ENCODE measurements at places on chromosomes 6 and 20.

DNA sequence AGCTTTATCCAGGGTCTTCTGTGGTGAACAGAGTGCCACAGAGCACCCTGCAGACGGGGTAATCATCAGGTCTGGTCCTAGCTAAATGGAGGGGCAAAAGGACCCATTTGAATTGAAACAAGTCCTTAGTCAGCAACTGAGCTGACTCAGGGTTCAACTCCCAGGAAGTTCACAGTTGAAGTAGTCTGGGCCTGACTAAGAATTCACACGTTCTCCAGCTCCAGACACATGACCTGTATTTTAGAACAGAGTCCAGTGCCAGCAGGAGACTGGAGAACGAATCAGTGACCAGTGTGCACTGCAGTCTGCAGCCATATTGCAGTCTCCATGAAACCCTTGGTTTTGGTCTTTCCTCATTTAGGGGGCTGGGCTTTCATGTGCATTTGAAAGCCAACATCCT, 85.2 kb downstream of the ELOVL4 start:
- no peak for DNase-seq

DNA sequence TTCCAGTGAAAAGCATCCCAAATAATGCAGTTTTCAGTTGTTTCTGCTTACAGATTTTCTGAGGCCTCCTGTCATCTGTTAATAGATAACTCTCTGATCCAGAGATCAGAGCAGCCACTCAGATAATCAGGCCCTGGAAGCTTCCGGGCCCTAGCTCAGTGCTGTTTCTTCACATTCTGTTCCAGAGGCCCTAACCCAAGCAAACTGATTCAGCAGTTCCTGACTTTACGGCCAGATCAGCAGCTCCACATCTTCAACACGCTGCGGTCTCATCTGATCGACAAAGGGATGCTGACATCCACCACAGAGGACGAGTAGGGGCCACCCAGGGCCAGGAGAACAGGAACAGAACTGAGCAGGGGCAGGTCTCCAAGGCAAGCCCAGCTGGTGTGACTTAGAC, 63.1 kb downstream of the CDS2 start:
- DNase-seq, result no peak

DNA sequence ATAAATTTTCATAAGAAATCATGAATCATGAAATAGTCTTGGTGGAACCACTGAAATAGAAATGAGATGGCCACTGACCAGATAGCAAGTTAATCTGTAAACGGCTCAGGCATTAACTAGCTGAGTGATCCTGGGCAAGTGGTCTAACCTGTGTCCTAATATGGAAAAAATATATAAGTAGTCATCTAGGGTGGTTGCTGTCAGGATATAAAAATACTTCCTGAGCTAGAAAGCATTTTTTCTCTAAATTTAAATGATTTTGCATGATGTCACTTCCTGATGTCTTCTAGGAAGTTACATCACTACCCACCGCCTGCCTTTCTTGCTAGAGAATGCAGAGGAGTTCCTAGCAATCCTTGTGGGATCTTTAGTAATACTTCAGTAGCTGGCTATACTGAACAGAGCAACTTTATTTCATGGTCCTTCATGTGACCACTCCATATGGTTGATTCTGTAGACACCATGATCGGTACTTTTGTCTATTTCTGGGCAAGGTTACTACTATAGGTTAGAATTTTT, 228.1 kb upstream of the CEP162 start:
- no peak for DNase-seq

DNA sequence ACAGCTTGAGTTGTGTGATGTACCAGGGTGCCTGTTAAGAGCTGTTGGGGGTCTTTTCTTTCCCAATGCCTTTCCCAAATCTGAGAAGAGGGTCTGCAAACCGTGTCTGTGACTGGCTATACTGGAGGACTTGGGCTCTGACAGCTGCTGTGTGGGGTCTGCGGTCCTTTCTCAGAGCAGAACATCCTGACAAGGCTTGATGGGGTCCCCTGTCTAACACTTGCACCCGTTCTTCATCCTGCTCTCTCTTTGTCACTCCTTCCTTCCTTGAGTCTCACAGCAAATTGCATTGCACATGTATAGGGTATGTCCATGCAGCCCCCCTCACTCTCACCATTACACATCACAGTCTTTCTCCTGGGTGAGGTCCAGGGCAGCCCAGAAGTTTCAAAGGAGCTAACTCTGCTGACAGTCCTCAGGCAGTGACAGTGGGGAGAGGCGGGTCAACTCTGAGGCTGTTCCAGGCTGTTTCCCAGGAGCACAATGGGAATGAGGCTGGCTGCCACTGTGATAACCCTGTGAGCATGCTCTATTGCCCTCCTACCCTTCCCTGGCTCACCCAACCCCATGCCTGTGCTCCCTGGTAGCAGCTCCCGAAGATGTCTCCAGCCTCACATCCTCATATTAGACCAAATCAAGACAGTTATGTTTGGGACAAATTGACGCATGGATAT, 163.2 kb upstream of the GGTLC1 start:
- DNase-seq, result no peak

- peak; percentile 53 for DNase-seq
Measured at GRCh38 chr6:89432875-89433251, at the start of gene ANKRD6. Gene ANKRD6 (plus strand): TSS chr6:89433152. CDS start chr6:89566977, 133,825 bp downstream.

GRCh38 chr6:81575442-81575841, 177.0 kb downstream of the TENT5A start:
- DNase-seq, result no peak

GRCh38 chr6:147195510-147195909, 8.7 kb upstream of the STXBP5 start:
- DNase-seq, result no peak

DNA sequence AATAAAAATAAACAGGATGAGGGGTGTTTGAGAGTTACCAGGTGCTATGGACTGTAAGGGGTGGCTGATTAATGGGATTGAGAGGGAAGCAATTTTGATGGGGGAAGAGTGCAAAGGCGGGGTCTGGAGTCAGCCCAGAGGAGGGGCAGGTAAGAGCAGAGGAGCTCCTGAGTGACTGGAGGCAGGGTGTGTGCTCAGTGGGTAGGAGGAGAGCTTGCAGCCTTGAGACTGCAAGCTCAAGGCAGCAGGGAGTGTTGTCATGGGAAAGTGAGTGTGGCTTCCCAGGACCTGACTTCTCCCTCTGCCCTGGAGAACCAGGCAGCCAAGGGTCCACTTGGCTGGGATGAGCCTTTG, 54.2 kb downstream of the RAB44 start:
- no peak for DNase-seq

GRCh38 chr6:8400663-8401062, 34.7 kb downstream of the SLC35B3 start:
- DNase-seq, result no peak

DNA sequence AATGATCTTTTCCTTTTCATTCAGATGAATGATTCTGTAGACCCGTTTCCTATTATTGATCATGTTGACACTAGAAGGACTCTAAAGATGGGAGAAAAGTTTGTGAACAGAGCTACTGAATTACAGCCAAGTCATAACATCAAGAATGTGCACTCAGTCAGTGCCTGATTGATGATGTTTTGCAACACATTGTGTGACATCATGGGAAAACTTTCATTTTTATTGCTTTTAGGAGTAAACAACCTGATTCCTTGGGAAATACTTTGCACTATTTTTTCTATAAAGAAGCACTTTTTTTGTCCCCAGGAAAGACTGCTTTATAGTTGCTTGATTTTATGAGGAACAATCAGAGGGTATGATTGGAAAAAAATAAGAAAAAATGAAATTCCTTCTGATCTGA, 383.8 kb upstream of the JAG1 start:
- no peak for DNase-seq

DNA sequence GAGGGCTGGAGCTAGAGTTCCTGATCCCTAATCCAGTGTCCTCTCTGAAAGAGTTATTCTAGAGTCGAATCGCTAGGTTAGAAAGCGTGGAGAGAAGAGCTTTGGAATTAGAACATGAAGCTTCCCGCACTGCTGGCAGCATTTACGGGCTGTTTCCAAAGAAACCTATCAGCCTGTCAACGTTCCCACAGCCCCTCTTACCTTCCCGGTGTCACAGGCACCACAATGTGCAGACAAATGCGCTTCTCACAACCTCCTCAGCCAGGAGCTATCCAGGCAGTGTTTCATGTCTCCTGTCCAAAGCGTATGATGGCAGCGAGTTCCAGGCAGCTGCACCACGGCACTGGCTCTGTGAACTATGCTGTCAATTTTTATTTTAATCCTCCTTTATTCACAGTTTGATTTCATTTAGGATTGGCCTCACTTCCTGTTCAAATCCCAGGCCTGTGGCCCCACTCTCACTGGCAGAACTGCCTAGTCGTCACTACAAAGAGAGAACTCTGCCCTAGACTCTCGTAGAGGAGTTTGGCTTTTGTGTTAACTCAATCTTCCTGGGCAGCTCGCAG, 322.8 kb upstream of the SOX4 start:
- no peak for DNase-seq

- no peak for DNase-seq
Measured at GRCh38 chr20:47334022-47334551, 22.4 kb downstream of the ZMYND8 start.

DNA sequence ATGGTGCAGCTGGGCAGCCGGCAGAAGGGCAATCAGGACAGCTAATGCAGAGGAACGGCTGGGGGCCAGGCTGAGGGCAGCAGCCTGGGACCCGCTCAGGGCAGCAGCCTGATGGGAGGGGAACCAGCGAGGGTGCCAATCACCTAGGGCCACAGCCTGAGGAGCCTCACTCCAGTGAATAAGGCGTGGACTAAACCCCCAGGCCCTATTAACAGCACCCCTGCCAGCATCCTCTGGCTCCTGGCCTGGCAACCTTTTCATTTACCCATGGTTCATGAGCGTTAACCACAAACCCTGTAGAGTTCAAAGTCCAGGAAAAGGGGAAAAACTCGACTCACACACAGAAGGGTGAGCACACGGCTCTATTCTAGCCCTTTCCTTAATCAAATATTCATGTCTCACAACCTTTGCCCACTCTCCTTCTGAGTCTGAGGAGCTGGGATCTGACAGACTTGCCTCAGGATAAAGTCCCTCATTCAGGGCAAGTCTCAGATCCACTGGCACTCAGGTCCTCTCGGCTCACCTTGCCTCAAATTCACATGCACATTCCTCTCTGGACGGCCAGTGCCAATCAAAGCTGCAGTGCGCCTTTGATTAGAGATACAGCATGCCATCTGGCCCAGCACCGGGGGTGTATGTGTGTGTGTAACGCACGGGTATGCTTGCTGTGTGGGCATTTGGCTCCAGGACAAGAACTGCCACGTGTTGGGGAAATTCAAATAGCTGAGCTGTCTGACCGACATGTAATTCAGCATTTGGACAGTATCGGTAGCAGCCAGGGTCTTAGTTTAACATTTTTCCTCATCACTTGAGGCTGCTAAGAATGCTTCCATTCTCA, 86.9 kb upstream of the TRAF3IP2 start:
- DNase-seq, result no peak

DNA sequence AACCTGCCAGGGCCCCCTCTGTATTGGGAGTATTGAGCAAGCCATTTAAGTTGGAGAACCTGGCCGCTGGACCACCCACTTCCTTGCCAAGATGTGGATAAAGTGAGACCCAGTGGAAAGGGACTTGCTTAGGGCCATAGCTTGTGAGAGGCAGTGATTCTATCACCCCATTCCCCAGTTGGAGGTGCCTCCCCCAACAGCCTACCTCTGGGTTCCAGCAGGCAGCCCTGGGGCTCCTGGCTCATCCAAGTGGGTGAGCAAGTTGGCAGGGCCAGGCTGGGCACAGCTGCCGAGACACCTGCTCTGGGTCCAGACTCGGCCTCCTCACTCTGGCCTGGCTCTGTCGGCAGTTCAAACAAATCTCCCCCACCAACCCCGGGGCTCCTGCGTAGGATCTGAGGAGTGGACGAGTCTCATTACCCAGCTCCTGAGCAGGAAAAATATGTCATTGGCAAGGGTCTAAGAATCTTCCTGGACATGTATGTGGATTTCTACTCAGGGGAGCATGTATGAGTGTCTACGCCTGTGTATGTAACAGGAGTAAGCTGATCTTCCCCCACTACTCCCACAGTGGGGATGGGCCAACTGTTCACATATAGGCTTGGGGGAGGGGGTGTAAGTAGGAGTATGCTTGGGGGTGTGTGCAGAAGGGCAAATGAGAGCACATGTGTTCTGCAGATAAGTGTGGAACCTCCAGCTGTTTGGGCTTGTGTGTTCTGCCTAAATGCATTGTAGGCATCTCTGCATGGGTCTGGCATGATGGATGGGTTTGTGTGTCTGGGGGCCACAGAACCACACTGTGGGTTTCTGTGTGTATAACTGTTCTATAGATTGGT, 1.9 kb downstream of the ID1 start:
- peak; percentile 21 for DNase-seq

- DNase-seq, result no peak
Measured at GRCh38 chr6:169293196-169293595, 39.5 kb upstream of the THBS2 start.

DNA sequence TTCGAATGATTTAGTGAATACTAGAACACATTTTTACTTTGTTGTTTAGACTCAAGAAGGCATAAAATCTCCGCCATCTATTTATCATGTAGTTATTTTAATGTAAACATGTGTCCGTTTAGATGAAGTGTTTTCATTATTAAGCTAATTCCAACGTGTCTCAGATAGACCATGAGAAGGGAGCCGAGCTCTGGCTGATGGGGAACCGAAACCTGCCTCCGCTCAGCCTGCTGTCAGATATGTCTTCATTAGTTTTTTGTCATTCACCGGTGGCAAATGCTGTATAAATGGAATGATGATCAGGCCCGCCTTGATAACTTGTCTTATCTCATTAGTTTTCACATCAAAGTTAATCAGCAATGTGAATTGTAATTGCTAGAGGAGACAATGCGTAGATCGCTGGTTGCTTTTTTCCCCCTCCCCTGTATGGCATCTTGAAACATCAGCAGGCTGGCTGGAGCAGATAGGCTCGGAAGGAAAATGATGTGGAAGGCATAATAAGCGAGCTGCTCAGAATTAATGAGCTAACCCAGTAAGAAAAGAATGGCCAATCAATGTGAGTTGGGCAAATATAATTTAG, 136.4 kb downstream of the LINC00237 start:
- DNase-seq, result no peak

GRCh38 chr6:157510323-157511188, 129.6 kb downstream of the ZDHHC14 start:
- DNase-seq, result peak; percentile 67

- DNase-seq, result no peak
Measured at GRCh38 chr6:1784422-1784884, 174.7 kb downstream of the FOXC1 start.

- no peak for DNase-seq
Measured at GRCh38 chr6:143299253-143300166, 151.0 kb downstream of the ADAT2 start.
